Stimulated activated CD4-positive, alpha-beta T cell treated with anti-CD3 and anti-CD28 coated beads, Interleukin-15, amount 100 ng/mL, for 1 hour (primary cell): ENCODE measurements at places on chromosomes 7 and 10.

GRCh38 chr10:89531359-89531758 is 4.0 kb downstream of the SLC16A12 start:
- no peak for DNase-seq

- no peak for DNase-seq
Observed at GRCh38 chr10:62690703-62691102, 113.8 kb upstream of the ADO start.

DNA sequence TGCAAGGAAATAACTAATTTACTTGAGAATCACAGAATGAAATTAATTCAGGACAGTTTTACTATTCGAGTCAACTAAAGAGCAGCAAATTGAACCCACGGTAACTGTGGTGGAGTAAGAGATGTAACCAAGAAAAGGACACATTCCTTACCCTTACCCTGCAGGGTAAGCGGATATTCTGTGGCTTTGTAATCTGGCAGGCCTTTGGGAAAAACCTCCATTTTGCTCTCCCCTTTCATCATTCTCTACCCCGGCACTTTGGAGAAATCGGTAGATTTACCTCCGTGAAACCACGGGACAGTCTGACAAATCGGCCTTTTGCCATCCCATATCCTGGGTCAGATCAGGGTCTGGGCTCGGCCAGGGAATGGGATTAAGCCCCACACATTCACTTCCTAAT is 18.4 kb downstream of the RCC1L start:
- DNase-seq, result no peak

DNA sequence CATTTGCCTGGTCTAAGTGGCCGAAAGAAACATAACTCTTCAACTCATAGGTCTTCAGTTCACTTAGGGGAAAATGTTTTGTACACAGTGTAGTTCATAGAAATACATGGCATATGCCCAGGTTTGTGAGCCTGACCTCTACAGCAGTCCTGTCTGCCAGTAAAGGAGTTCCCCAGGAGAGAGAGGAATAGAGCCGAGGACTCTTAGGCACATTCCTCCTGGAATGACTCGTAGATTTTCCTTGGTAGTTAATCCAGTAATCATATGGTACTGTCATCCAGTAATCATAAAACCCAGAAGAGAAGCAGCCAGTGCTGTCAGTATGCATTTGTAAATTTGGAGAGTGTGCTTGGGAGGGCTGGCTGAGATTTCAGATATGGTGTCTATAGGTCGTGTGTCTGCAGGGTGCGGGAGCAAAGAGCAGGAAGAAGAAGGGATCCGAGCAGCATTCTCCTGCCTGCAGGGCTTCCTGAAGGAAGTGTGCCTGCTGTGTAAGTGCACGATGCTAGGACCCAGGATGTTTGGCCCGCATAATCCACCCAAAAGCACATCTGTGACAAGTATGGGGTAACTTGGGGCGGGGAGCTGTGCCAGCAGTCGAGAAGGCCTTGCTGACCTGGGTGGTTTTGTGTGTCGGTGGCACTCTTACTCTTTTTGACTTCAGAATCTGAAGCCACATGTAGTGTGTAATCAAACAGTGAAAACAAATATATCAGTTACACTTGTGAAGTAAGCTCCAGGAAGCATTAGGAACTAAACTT is 13.9 kb downstream of the EIF4H start:
- no peak for DNase-seq

GRCh38 chr7:17939211-17939605 is 1.1 kb downstream of the SNX13 start:
- DNase-seq, result no peak

GRCh38 chr7:120539321-120539720 is 266.3 kb downstream of the KCND2 start:
- no peak for DNase-seq

- DNase-seq, result peak; percentile 53
Observed at GRCh38 chr7:130896898-130897514, 163.0 kb upstream of the KLF14 start.

- DNase-seq, result no peak
Observed at GRCh38 chr7:49631071-49631815, 142.2 kb upstream of the VWC2 start.
